Fibroblast of gingiva (primary cell): ENCODE measurements at places on chromosomes 16 and 17.

DNA sequence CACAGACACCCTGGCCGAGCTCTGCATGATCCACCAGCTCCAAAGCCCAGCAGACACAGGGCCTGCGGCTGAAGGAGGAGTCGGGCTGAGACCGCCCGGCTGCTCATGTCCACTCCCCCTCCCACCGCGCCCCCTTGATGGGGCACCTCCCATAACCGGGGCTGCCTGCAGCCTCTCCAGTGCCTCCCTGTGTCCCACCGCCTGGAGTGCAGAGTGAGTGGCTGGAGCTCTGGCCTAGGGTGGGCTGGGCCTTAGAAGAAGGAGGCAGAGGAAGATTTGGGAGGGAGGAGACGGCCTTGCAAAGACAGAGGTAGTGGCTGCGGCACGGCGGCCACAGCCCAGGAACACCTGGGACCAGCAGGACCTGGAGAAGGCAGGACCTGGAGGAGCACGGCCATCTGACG, 4.0 kb downstream of the CBFA2T3 start:
- no peak for DNase-seq

DNA sequence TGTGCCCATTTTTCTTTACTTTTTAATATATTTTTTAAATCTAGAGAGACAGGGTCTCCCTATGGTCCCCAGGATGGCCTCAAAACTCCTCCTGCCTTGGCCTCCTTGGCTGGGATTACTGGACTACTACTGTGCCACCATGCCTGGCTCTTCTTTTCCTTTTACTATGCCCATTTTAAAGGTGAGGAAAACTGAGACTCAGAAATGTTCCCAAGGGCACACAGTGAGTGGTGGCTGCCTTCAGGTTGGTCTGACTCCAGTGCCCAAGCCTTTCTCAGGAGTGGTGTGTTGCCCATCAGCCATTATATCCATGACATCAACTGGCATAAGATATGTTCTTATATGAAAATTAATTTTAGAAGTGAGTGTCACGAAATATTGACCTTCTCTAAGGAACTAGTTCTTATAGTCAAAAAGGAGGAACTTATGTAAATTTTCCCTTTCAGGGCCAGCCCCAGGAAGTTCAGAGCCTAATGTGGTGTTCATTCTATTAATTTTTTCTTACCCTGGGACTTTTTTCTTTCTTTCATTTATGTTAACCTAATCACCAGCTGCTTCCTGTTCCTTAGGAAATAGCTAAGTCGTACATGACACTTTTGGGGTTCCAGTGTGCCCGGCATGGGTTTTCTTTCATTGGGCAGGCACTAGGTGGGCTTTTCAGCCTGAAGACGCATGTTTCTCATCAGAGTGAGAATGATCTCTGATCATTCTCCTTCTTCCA, 17.9 kb upstream of the SPN start:
- no peak for DNase-seq

GRCh38 chr17:28698253-28698941, 13.3 kb downstream of the PROCA1 start:
- no peak for DNase-seq

GRCh38 chr17:9208381-9209105, 187.2 kb downstream of the NTN1 start:
- no peak for DNase-seq

DNA sequence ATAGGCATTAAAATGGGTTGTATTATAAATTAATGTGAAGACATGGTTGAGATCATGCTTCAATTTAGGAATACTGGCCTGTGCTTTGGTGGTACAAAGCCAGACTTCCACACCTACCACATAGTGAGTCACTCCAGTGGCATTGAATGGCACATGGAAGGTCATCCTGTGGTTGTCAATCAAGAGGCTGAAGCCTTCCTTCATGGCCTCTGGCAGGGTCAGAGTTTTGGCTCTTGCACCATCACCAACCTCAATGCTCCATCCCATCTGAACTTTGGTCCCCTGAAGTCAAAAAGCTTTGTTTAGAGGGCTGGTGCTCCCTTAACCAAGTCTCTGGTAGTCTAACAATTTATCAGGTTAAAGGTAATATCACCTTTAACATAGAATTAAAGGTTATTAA, 6.1 kb downstream of the ZP2 start:
- no peak for DNase-seq

GRCh38 chr17:11916091-11916490, 81.2 kb downstream of the ZNF18 start:
- DNase-seq: no peak

DNA sequence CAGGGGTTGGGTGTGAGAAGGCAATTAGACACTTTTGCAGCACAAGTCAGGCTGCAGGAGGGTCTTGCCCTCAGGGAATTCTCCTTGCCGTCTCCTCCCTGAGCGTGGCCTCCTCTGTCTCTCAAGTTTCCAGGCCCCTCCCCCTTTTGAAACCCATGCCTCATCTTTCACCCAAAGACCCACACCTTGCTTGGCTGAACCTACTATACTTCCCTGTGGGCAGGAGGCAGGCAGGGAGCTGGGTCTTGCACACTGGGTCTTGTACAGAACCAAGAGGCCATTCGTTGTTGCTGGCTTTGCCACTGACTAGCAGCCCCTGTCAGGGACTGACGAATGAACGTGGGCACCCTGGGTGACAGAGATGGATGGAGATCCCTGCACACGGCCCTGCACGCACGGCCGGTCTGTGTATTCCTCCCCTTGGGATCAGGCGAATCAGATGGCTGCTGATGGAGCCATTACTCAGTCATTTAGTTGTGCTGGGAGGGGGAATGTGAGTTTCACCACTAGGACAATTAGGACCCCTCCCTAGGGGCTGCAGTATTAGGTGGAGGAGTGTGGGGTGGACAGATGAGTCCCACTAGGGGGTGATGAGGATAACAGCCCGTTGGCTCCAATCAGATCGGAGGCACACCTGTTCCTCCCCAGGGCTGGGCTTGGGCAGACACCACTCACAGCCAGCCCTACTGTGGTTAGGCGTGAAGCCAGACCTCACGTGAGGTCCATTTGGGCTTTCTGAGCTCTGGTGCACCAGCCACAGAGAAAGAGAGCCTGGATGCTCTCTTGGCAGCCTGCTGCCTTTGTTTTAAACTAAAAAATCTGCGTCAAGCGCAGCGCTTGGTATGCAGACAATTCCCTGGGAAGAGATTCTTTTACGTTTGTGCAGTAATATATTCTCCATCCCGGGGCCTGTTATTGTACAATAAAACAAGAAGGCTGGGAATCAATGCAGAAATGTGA, 167.7 kb upstream of the WSCD1 start:
- no peak for DNase-seq

GRCh38 chr16:73255031-73255430, 207.1 kb upstream of the ZFHX3 start:
- DNase-seq: no peak

- DNase-seq: no peak
These were observed 82.5 kb downstream of the C17orf67 start for GRCh38 chr17:56751145-56751738.

GRCh38 chr17:71084219-71084618, 914.9 kb downstream of the KCNJ2 start:
- peak; percentile 4 for DNase-seq
